Spleen (tissue), 13 donors: ENCODE measurements at places on chromosomes 11 and 22. TPM values are rescaled to one million over a fixed set of nuclear protein-coding genes. Genes with fewer than 3 reads are reported as not detected.

Gene LYVE1
- 272 TPM for total RNA-seq

Gene THOC5
- 55.5 TPM for total RNA-seq

Gene CEND1
- total RNA-seq, result not detected

Gene FUT4
- total RNA-seq, result 9.6 TPM

Gene ANGPTL5
- not detected for total RNA-seq

Gene C11orf91
- not detected for total RNA-seq

Gene NLRP14
- 1.3 TPM for total RNA-seq

Gene SYCE3
- not detected for total RNA-seq

Gene SPDYC
- total RNA-seq, result not detected

Gene OR2AT4
- not detected for total RNA-seq

Gene PNPLA3
- total RNA-seq, result 1.2 TPM

DNA sequence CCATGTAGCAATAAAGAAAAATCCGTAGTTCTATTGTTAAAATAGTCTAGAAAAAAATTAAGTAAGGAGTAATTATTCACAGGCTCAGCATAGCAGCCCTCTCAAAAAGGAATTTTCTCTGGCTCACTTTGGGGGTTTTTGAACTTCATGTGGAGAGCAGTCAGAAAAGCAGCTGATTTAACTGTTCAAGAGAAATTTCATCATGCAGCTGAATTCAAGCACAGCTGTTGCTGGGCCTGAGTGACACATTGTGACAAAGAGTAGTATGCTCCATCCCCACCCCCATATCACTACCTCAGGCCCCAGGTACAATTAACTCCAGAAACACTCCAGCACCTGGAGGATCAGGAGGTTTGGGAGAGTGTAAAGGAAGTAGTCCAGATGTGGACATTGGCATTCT lies 272.1 kb downstream of the FAM76B start:
- no peaks in the 10 kb centered on the region for H3K4me1 ChIP-seq
- no peak overlapping the region for H3K4me3 ChIP-seq
- H3K27me3 ChIP-seq, result no peaks in the 10 kb centered on the region

DNA sequence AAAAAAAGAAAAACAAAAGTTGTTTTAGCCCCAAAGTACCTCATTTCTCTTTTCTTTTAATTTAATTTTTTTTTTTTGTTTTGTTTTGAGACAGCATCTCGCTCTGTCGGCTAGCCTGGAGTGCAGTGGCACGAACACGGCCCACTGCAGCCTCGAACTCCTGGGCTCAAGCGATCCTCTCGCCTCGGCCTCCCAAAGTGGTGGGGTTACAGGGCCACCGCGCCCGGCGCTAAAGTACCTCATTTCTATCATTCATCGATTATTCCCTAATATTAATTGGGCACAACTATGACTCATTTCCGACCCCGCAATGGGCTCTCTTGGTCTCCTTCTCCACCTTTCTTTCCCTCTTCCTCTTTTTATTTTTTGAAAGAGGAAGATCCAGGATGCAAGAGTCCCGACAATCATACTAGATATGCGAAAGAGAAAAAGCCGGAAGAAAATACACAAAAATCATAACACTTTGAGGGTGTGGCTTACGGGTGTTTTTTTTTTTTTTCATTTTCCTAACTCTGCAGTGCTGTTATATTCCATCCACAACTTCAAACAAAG lies 475 bp upstream of the AIP start:
- peaks cover 7% of the 10 kb centered on the region for H3K36me3 ChIP-seq
- H3K4me3 ChIP-seq, result peak overlapping the region; percentile 49
- peaks cover 50% of the 10 kb centered on the region for H3K4me1 ChIP-seq
- no peak for DNase-seq
- H3K27me3 ChIP-seq, result no peaks in the 10 kb centered on the region

DNA sequence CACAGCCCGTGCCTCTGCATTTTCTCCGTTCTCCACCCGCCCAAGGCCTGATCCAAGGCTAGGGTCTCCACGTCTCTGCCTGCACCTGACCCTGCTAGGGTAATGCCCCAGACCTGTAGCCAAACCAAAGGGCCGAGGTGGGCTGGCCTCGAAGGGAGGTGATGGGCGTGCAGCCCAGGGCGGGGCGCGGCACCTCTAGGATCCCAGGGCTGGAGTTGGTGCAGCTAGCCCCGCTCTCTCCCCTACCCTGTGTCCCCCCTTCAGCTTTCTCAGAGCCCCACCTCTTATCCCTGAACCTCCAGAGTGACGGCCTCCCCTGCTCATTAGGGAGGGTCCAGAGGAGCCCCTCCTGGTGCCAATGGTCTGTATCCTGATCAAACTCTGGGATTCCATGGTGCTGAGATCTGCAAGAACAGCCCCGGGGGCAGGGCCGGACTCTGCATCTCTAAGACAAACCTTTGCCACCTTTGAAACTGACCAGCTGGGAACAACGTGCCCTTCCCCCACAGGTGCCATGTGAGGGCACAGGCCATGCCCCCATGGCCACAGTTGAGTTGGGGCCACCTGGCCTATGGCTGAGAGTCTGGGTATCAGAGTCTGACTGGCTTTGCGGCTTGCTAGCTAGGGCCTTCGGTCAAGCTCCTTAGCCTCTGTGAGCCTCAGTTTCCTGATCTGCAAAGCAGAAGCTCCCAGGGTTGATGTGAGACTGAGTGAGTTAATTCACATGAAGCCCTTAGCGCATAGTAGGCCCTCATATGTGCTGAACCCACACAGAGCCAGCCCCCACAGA lies 23.1 kb upstream of the CBX7 start:
- no peak overlapping the region for H3K4me3 ChIP-seq
- DNase-seq, result peak; percentile 74
- H3K36me3 ChIP-seq, result no peaks in the 10 kb centered on the region
- peaks cover 86% of the 10 kb centered on the region for H3K4me1 ChIP-seq

DNA sequence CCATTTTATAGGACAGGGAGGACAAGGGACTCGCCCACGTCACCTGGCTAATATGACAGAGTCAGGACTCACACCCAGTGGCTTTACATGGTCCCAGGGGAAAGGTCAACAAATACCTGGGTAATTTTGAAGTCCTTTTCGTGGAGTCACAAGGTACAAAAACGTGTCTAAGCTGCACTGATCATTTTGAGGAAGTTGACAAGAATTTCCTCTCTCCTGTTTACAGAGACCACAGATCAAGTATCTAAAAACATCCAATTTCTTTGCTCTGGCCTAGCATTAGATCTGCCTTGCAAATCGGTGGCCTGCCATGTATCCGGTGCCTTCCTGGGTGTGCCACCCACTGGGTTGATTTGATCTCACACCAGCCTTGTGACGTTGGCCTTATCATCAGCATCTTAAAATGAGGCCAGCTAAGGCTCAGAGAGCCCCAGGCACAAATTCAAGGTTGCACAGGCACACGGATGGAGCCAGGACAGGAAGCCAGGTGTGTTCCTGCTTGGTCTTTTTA lies 17.6 kb downstream of the GDPD5 start:
- no peaks in the 10 kb centered on the region for H3K36me3 ChIP-seq
- H3K27ac ChIP-seq, result peak overlapping the region; percentile 25
- H3K27me3 ChIP-seq, result no peaks in the 10 kb centered on the region
- H3K4me1 ChIP-seq, result peaks cover 98% of the 10 kb centered on the region
- H3K4me3 ChIP-seq, result no peak overlapping the region

DNA sequence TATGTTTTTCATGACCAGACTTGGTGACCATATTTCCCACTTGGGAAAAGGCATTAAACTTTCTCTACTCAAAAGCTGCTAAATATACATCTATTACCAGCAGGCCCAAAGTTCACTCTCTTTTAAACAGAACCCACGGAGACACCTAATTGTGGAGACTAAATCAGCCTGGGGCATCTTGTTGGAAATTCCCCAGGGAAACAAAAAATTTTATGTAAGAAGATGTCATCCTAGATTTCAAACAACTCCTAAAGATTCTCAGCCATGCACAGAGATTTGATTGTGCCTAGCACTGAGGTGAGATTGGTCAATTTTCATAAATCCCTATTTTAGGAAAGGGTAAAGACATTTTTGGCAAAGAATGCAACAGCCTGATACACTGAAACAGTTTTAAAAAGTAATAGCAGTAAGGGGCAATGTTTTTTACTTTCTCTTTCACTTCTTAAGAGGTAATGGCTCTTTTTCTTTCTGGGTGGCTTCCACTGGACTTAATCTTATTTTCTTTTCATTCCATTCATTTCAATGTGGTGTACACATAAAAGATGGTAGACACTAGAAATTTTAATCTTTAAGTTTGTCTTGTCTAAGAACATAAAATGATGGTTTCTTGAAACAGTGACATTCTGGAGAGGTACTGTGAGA lies 9.6 kb downstream of the OR52N2 start:
- H3K27ac ChIP-seq, result no peak overlapping the region
- no peaks in the 10 kb centered on the region for H3K27me3 ChIP-seq
- no peak overlapping the region for H3K4me3 ChIP-seq
- no peak for DNase-seq
- no peaks in the 10 kb centered on the region for H3K36me3 ChIP-seq

- no peaks in the 10 kb centered on the region for H3K36me3 ChIP-seq
- no peak overlapping the region for H3K27ac ChIP-seq
- H3K4me1 ChIP-seq, result no peaks in the 10 kb centered on the region
- no peak for DNase-seq
- H3K27me3 ChIP-seq, result peaks cover 17% of the 10 kb centered on the region
- no peak overlapping the region for H3K4me3 ChIP-seq
Measured at GRCh38 chr11:122277493-122277892, 161.5 kb upstream of the BLID start.

GRCh38 chr11:131745405-131745804 lies 375.0 kb downstream of the NTM start:
- H3K27me3 ChIP-seq, result no peaks in the 10 kb centered on the region
- no peak for DNase-seq
- H3K4me1 ChIP-seq, result no peaks in the 10 kb centered on the region
- H3K4me3 ChIP-seq, result no peak overlapping the region
- H3K36me3 ChIP-seq, result no peaks in the 10 kb centered on the region

DNA sequence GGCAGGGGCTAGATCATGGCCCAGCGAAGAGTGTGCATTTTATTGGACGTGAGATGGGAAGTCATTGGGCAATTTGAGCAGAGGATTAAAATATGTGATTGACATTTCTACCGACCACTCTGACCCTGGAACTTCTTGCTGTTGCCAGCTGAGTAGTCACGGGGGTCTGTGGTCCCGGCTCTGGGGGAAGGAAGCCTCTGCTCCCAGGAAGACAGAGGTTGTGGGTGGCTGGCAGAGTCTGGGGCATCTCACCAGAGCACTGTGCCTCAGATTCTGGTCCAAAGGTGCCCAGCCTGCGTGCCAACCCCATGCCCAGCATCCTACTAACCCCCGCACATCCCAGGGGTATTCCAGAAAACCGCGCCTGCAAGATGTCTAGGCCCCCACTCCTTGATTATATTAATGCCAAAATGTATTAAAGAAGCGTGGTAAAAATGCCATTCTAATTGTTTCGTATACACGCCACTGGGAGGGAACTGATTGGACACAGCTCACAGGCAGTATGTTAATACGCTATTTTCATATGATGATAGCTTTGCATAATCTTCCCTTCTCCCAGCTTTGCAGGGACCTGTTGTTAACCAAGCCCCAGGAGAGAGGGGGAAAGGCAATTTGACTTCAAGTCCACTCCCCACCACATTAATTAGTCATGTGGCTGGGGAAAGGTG lies 25.3 kb upstream of the LMO1 start:
- H3K4me1 ChIP-seq, result no peaks in the 10 kb centered on the region
- no peaks in the 10 kb centered on the region for H3K36me3 ChIP-seq
- H3K27ac ChIP-seq, result no peak overlapping the region
- H3K27me3 ChIP-seq, result no peaks in the 10 kb centered on the region
- H3K4me3 ChIP-seq, result no peak overlapping the region

DNA sequence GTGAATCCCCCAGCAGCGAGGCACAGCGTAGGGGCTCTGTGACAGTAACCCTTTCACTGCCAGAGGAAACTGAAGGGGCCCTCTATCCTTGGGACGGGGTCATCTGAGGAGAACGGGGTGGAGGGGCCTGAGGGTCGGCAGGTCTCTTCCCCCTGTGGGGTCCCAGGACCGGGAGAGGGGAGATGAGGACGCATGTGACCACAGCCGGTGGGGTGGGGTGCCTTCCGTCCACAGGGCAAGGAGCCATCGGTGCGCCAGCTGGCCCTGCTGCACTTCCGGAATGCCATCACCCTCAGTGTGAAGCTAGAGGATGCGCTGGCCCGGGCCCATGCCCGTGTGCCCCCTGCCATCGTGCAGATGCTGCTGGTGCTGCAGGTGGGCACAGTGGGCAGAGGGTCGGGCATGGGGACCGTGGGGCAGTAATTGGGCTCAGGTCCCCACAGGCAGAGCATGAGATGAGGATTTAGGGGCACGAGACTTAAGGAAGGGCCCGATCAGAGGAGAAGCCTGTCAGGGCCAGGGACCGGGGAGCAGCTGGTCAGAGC lies 20.3 kb upstream of the ARHGAP8 start:
- H3K27me3 ChIP-seq, result no peaks in the 10 kb centered on the region
- no peak overlapping the region for H3K4me3 ChIP-seq
- H3K36me3 ChIP-seq, result no peaks in the 10 kb centered on the region
- no peak for DNase-seq

- no peak overlapping the region for H3K27ac ChIP-seq
- H3K36me3 ChIP-seq, result no peaks in the 10 kb centered on the region
- H3K4me1 ChIP-seq, result peaks cover 37% of the 10 kb centered on the region
Measured at GRCh38 chr22:44213489-44214043, 32.8 kb downstream of the PARVG start.

DNA sequence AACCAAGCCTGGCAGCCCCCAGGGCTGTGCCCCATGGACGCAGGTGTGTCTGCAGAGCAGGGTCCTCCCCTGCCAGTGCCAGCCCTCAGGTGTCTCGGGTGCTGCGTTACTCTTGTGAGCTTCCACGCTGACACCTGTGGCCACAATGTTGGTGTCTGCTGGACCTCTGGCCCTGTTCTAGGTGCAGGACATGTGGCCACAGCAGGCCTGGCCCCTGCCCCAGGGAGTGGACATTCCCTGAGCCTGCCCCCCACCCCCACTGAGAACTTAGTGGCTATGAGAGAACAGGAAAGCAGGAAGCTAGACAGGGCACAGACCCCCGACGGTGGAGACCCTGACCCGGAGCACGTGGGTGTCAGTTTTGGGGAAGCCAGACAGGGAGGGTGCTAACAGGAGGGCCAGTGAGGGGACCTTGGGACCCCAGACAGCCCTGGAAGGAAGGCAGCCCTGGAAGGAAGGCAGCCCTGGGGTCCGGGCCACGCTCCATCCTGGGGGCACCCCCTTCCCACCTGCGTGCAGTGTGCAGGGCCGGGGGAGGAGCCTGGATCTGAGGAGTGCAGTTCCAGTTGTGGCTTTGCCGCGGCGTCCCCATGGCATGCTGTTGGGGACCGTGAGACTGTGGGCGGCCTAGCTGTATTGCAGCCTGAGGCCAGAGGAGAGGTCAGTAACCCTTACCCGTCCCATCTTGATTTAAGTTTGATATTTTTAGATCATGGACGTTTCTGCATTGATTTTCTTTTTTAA lies 43.9 kb upstream of the PPARA start:
- H3K4me3 ChIP-seq, result no peak overlapping the region
- no peak for DNase-seq
- peaks cover 45% of the 10 kb centered on the region for H3K36me3 ChIP-seq
- peak overlapping the region; percentile 78 for H3K27ac ChIP-seq
- H3K27me3 ChIP-seq, result no peaks in the 10 kb centered on the region
- peaks cover 45% of the 10 kb centered on the region for H3K4me1 ChIP-seq

GRCh38 chr11:106421676-106422292 lies 344.3 kb downstream of the AASDHPPT start:
- H3K4me1 ChIP-seq, result no peaks in the 10 kb centered on the region
- no peaks in the 10 kb centered on the region for H3K27me3 ChIP-seq
- no peak overlapping the region for H3K27ac ChIP-seq
- no peak overlapping the region for H3K4me3 ChIP-seq
- H3K36me3 ChIP-seq, result no peaks in the 10 kb centered on the region
